Gastrocnemius medialis (tissue), 4 donors: ENCODE measurements at places on chromosomes 2 and 18.

DNA sequence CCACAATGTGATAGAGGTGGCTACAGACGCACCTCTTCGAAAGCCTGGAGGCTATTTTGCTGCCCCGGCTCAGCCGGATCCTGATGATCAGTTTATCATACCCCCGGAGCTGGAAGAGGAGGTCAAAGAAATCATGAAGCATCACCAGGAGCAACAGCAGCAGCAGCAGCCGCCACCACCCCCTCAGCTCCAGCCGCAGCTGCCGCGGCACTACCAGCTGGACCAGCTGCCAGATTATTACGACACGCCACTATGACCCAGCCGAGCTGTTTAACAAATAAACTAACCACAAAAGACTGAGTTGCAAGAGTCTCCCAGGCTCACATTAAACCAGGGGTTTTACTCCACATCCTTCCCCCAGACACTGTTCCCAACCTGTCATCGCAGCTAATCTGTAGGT, 263.8 kb downstream of the PHLPP1 start:
- DNase-seq, result peak; percentile 43

GRCh38 chr2:28666496-28667184, 85.0 kb upstream of the PPP1CB start:
- no peak for DNase-seq

DNA sequence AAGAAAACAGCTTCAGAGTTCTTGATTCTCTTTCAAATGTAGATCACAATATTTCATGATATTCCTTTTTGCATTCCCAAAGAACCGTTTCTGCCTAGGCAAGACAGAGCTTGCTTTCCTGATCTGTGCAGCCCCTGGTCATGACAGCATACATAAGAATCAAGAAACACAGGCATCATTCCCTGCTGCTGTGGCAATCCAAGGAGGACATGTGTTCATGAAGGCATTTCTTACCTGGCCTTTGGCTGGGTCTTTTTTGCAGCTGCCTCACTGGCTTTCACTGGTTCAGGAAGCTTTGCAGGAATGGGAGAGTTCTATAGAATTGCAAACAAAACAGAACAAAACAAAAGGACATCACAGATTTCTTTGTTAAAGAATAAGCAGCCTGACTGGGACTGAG, 87.6 kb upstream of the NFU1 start:
- no peak for DNase-seq

GRCh38 chr2:238987352-238987981, 139.6 kb downstream of the TWIST2 start:
- DNase-seq, result no peak

- DNase-seq, result no peak
Measured at GRCh38 chr2:153536115-153536514, 57.6 kb upstream of the RPRM start.

- no peak for DNase-seq
Measured at GRCh38 chr2:239387811-239388210, 13.0 kb downstream of the HDAC4 start.

DNA sequence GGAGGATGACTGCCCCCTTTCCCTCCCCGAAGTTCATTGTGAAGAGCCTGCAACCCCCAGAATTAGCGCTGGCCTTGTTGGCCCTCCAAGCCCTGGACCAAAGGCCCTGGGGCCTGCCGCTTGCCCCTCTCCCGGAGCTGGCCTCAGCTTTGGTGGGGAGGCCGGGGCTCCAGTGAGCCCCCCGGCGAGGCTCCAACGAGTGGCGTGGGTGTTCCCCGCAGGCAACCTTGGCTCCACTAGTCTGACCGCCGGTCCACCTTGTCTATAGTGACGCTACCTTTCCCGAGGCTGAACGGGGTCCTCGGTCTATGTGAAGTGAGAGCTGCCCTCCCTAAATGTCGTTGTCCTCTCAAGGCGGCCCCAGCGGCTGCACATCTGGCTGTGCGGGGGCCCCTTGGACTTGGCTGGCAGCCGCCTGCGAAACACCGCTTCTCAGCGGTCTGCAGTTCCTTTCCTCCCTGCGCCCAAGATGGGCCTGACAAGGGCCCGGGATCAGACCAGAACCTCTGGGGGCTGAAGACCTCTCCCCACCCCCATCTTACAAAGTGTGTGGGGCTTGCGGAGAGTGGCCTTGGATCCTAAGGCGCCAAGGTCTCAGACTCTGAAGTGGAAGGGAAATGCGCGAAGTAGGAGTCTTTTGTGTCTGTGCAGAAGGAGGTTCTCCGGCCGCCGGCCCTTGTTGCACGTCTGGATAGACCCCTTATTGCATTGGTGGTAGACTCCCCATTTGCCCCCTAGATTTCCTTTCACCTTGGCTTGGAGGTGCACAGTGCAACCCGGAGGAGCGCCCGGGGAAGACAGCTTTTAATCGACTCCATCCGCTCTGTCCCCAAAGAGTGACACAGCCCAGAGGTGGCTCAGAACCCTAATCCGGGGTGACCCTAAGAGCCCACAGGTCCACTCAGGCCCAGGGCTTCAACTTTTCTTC, 3.9 kb upstream of the HOXD10 start:
- DNase-seq, result no peak

DNA sequence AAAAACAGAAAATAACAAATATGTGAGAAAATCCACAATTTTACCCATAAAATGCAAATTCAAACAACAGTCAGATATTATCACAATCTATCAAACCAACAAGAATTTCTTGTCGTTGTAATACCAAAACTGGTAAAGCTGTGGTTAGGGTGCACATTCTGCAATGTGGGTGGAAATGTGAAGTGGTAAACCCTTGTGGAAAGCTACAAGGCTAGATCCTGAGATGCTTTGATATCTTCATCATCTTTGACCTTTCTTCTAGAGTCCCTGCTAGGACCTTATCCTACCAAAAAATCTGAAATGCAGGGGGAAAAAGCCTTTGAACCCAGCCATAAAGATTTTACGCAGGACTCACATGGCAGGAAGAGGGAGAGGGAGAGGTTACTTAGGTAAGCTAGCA, 17.2 kb upstream of the ATG16L1 start:
- no peak for DNase-seq

DNA sequence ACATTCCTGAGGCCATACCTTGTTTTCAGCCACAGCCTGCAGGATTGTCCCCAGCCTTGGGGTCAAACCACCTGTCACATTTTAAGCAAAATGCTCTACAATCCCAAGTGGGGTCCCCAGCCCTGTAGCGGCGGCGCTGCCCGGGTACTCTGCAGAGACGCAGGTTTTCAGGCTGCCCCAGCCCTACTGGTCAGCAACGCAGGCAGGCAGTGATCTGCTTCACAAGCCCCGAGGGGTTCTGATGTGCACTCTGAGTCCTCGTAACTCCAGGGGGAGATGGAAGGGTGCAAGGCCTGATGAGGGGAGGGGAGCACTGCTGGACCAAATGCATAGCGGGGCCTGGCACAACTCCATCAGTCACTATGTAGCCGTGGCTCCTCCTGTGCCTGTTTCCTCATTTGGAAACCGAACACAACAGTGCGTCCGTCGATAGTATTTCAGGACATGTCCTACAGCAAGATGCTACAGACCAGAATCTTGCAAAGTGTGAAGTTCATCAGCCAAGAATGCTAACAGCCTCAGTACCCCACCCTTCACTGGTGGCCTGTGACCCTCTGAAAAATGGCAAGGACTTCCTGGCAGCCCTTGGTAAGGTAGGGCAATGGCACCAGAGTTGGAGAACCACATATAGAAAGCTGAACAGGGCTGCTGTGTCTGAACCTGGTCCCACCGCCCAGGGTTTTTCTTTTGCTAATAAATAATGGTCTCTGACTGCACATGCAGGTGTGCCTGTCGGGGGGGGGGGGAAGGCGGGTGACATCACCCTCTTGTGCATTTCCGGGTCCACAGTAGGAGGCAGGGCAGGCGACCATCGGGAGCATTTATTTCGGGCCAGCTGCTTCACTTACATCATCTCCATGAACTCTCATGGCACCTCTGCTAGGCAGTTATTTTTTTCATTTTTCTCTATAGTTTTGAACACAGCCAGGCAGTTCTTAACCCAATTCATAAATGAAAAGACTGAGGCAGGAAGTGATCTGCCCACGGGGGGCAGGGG, 50.6 kb upstream of the TFCP2L1 start:
- no peak for DNase-seq

DNA sequence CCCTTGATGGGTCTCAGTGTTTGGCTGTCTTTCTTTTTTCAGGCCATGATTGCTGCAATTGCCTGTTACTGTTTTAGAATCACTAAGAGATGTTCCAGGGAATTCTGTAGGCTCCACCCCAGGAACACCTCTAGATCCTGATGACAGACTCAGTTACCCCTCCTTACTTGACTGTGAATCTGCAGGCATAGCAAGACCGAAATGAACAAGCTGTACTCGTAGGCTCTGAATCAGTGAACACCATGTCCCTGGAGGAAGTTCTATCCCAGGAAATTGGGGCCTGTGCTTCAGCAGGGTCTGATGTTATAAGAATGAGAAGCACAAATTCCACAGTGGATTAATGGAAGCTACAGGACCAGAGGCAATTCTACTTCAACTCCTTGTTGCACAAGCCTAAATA, 148.6 kb downstream of the COPS8 start:
- peak; percentile 50 for DNase-seq

- no peak for DNase-seq
Measured at GRCh38 chr2:106334802-106335201, 133.4 kb downstream of the RGPD3 start.
